ENCODE measurements at places on chromosomes 1 and 21.

- peak; percentile 23 for DNase-seq
These were observed 479 bp downstream of the SELENOF start for GRCh38 chr1:86913399-86913895.

DNA sequence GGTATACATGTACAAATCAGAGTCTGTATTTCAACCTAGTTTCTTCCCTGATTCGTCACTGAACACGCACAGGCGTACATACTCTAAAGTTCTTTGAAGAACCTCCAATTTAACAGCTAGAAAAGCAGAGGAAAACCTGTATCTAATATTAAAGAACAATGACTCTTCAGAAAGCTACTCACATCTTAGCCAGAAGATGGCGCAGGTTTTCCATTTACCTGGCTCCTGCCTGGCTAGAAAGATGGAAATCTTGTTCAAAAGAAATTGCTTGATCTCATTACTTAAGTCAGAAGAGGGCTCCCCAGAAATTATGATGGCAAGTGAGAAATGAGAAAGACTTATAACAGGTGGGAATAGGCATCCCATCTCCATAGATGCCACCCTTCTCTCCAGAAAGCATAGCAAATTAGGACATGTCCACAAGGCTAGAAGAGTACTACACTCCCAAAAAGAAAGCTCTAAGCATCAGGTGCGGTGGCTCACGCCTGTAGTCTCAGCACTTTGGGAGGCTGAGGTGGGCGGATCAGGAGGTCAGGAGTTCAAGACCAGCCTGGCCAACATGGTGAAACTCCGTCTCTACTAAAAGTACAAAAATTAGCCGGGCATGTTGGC is 19.0 kb upstream of the L1TD1 start:
- peak; percentile 51 for DNase-seq

- no peak for DNase-seq
These were observed 28.7 kb upstream of the POU2F1 start for GRCh38 chr1:167191958-167192357.

DNA sequence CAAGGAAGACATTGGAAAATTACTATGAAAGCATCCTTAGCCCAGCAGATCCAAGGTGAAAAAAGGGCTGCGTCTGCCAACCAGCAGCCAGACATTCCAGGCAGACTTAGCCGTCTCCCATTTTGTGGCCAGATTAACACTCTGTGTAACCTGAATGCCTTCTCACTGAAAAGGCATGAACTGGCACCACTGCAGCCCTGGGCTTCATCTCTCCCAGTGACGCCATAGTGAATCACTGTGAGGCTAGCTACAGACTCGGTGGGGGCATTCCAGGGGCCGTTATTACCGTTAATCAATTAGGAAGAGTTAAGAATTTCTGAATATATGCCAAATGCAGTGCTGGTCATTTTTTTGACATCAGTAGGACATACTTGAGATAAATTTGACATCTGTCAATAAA is 627.4 kb downstream of the LMO4 start:
- peak; percentile 100 for DNase-seq

DNA sequence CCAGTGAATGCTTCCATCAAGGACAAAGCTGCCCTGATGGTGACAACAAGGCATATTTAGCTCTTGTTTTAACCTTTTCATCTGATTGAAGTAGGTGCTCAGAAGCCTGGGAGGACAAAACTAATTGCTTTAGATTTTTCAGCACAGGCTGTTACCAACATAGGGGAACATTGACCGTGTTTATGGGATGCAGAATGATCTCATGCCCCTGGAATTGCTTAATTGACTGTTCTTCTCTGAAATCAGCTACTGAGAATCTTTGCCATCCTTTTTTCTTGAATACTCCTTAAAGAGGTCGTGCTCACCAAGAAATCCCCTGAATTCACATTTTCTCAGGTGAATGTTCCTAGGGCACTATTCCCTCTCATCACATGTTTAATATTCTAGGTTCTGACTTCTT is 95.9 kb upstream of the CCDC190 start:
- DNase-seq = no peak

DNA sequence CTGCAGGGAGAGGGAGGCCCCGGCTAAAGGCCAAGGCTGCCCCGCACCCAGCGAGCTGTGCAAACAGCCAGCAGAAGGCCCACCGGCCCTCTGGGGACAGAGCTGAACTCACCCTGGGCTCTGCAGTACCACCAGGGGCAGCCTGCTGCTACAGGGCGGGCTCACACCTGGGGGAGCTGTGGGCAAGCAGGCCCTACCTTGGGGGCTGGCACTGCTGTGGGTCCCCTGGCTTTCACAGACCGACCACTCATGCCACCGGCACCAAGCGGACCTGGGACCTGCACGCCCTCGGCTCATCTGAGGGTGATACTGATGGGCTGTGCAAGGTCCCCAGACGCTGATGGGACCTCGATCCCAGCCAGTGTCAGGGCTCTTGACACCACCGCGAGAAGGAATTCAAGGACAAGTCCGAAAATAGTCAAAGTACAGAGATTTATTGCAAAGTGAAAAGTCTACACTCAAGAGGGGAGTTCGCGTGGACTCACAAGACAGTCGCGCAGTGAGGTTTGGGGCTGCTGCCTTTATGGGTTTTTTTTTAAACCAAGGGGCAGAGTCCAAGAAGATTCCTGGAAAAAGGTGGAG is 61.0 kb upstream of the ADARB1 start:
- no peak for DNase-seq

- no peak for DNase-seq
These were observed 33.6 kb downstream of the CATSPERE start for GRCh38 chr1:244494653-244495052.

GRCh38 chr1:158527190-158527815 is 26.9 kb downstream of the OR6Y1 start:
- no peak for DNase-seq

DNA sequence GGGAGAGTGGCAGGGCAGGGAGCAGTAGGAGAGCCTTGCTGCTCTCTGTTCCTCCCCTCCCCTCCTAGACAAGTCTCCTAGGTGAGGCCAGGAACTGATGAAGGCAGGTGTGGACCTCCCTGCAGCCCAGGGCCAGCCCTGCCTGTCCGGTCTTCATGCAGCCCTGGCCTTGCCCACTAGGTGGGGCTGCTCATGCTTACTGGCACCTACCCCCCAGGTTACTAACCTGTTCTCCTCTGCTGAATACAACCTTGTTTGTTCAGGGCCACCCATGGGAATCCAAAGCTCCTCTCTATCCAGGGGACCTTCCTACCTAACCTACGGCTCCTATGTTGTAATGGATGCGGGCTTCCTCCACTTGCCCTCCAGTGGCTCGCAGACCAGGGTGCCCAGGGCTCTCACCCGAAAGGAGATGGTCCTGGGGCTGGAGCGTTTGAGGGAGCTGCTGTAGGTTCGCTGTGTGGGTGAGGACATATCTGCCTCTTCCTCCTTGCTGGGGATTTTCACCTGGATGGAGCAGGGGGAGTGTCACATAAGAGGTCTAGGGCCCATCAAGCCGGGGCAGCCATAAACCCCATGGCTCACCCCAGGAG is 7.9 kb upstream of the TNNT2 start:
- peak; percentile 27 for DNase-seq

DNA sequence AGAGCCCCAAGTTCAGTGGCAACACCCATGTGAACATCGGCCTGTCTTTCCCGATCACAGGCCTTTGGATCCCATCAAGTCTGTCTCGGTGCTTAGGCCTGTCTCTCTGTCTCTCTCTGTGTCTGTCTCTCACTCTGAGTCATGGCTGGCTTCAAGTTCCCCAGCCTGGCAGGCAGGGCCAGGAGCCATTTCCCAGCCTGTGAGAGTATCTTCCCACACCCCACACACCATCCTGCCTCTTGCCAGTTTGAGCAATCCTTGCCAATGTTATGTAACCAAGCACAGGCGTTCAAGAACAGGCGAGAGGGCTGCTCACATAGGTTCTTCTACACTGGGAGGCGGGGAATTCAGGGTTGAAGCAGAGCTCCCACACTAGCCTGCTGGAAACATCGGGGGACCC is 70.0 kb upstream of the TMEM51 start:
- no peak for DNase-seq

GRCh38 chr1:235835226-235835625 is 31.5 kb downstream of the LYST start:
- DNase-seq = no peak

DNA sequence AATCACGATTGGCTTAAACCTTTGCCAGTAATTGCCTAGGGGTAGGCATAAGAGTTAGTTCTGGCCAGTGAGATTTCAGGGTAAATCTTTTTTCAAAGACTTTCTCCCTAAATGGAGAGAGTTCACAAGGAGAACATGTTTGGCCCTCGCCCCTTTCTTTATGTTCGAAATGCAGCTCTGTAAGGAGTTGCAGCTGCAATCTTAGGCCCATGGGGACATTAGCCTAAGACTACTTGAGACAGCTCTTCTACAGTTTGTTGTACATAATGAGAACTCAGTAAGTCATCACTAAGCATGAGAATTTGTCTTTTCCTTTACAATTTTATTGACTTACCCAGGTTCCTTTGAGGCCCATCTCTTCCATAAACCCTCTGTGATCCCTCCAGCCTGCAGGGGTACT is 40.4 kb upstream of the GADD45A start:
- DNase-seq = no peak

GRCh38 chr1:43140010-43140409 is 32.1 kb downstream of the EBNA1BP2 start:
- DNase-seq = no peak

- DNase-seq = peak; percentile 25
These were observed 82.4 kb upstream of the FGGY start for GRCh38 chr1:59214248-59215208.

- DNase-seq = peak; percentile 91
These were observed 27.5 kb upstream of the MYSM1 start for GRCh38 chr1:58727364-58727763.

GRCh38 chr1:152029929-152030211 is 6.9 kb downstream of the S100A11 start:
- DNase-seq = no peak
